ENCODE measurements at places on chromosomes 16 and 17.

DNA sequence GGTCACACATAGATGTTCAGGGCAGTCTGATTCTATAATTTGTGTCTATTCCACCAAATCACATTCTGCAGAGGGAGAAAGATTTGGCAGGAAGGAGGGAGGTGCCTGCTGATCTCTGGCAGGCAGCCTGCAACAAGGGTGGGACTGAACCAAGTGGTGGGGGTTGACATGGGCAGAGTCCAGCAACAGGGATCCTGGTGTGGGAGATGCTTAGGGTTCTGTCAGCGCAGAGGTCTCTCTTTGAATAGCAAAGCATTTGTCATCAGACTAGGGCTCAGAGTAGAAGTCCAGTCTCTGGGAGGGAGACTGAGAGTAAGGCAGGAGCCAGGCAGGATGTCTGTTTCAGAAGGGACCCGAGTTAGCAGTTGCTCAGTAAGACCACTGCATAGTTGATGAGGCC, 94.6 kb downstream of the UTP18 start:
- DNase-seq, result no peak

- DNase-seq, result no peak
Observed at GRCh38 chr17:15966879-15967248, 21.9 kb downstream of the ADORA2B start.

DNA sequence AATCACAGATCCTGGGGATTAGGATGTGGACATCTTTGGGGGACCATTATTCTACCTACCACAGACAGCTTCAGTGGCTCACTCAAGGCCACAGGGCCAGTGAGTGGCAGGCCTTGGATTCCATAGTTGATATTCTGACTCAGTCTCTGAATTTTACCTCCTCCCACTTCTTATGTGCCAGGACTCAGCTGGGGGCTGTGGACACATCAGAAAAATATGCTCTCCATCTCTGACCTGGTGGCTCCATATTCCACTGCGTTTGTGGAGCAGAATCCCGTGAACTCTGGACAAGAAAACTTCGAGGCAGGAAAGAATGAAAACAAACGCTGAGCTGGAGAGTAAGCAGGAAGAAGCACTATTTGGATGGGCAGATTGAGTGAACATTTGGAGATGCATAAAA, 301.8 kb upstream of the MAF start:
- no peak for DNase-seq

- no peak for DNase-seq
Observed at GRCh38 chr17:48981927-48982539, 13.6 kb upstream of the GIP start.

- DNase-seq, result no peak
Observed at GRCh38 chr16:3857189-3858043, 23.1 kb downstream of the CREBBP start.

DNA sequence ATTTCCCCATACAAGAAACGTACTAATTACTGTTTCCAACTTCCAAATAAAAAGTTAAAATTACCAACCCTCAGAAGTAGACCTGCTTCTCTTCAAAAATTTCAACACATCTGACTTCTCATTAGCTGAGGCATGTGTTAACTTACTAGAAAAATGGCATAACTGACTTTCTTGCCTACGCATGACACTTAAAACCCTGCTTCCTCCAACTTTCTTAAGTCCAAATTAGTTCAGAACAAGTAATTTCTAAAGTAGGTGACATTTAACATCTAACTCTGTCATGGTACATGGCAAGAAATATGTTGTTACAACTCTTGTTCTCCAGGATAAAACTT, 6.7 kb downstream of the USP7 start:
- DNase-seq, result no peak

GRCh38 chr17:79979816-79980215, 55.9 kb downstream of the TBC1D16 start:
- no peak for DNase-seq

- DNase-seq, result no peak
Observed at GRCh38 chr17:3798273-3799180, 2.5 kb downstream of the ITGAE start.

GRCh38 chr16:28087675-28088300, 24.3 kb upstream of the GSG1L start:
- DNase-seq, result no peak

DNA sequence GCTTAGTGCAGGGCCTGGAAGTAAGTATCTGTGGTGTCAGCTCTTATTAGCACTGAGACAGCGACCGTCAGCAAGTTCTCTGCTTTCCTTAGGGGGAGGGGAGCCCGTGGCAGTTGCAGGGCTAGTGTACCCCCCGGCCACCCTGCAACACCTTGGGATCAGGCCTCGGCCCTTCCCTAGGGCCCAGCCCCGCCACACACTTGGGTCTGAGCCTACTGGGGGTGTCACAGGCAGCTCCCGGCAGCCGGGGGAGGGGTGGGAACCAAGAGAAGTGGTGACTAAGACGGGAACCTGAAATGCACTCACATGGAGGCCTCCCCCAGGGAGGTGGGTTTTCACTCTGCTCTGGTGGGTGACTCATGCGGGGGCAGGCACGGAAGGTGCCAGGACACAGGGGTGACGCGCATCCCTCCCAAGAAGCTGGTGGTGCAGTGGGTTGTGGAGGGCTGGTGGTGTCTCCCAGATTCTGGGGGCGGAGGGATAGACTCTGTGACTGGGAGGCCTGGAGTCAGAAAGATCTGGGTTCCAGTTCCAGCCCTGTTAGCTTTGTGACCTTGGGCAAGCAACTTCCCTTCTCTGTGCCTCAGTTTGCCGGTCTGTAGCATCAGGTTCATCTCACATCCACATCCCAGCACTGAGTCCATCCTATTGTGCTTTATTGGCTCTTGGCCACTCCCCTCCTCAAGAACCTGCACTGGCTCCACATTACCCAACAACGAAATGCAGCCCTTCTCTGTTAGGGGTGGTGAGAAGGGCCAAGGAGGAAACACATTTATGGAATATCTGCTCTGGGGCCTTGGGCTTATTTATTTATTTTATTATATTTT, 44.5 kb downstream of the LAT start:
- DNase-seq, result no peak

- DNase-seq, result no peak
Observed at GRCh38 chr17:33057564-33057963, 65.9 kb downstream of the SPACA3 start.

- no peak for DNase-seq
Observed at GRCh38 chr16:14427371-14427948, 202.6 kb downstream of the PARN start.
